ENCODE measurements at places on chromosomes 1 and 21.
A peak's percentile ranks its signal among the peaks of the same experiment; 100 is the strongest.

GRCh38 chr1:161706482-161707347 is at the start of gene FCRLA:
TSS of gene FCRLA (plus strand) at chr1:161707229. CDS start at chr1:161707265, 36 bp downstream.
- DNase-seq: peak; percentile 30

DNA sequence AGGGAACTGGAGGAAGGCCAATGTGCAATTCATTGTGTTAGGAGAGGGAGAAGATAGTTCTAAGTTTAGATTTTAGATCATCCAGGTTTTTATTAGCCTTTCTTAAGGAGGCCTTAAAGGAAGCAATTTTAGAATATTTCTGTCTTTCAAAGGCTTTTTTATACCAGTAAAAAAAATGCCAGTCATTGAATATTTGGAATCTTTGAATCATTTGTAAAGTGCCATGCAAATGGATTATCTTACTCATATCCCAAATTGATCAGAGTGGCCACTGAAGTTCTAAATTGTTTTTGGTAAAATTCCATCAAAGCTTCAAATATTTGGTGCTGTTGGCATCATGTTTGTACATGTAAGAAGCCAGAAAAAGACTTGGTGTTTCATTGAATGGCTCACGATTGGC is 244.8 kb downstream of the RPS6KC1 start:
- DNase-seq: no peak

DNA sequence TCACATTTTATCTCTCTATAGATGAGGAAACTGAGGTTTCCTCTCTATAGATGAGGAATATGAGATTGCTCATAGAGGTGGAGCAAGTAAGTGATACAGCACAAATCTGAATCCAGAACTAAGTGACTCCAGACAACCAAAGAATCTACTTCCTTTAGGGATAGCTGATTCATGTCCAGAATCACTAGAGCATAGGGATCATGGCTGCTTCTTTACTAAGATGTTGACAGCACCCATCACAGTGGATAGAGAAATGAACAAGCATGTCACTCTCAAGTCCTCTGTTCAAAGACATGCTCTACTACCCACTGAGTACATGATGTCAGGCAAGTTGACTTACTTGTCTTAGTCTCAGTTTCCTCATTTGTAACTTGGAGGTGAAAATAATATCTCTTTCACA is 116.1 kb upstream of the SPATA6 start:
- DNase-seq: no peak

DNA sequence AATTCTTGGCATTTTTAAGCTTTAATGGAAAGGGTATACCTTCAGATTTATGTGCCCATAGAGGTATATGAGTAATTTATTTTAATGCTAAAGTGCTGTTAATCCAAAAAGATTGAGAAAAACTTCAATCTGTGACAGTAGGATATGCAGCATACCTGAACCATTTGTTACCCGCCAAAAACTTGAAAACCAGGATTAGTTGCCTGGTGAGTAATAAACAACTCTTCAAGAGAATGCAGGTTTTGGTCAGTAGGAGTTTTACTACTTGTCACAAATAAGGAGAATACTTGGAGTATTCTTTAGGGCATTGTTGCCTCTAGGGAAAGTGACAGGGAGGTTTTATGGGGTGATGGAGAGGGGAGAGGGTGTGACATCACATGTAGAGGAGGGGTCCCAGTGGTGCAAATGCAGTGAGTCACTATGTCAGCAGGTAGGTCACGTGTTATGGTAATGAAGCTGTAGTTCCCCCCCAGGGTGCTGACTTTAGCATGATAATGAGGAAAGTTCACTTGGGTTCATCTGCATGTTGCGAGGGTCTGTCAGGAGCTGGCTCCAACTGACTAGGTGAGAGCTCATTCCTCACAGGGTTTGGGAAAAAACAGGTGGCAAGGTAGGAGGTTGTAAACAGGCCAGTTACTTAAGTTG is 23.1 kb downstream of the USP25 start:
- no peak for DNase-seq

GRCh38 chr1:163083690-163084089 is 14.5 kb downstream of the RGS4 start:
- DNase-seq: no peak

GRCh38 chr1:30403726-30404125 is 319.7 kb downstream of the MATN1 start:
- no peak for DNase-seq

DNA sequence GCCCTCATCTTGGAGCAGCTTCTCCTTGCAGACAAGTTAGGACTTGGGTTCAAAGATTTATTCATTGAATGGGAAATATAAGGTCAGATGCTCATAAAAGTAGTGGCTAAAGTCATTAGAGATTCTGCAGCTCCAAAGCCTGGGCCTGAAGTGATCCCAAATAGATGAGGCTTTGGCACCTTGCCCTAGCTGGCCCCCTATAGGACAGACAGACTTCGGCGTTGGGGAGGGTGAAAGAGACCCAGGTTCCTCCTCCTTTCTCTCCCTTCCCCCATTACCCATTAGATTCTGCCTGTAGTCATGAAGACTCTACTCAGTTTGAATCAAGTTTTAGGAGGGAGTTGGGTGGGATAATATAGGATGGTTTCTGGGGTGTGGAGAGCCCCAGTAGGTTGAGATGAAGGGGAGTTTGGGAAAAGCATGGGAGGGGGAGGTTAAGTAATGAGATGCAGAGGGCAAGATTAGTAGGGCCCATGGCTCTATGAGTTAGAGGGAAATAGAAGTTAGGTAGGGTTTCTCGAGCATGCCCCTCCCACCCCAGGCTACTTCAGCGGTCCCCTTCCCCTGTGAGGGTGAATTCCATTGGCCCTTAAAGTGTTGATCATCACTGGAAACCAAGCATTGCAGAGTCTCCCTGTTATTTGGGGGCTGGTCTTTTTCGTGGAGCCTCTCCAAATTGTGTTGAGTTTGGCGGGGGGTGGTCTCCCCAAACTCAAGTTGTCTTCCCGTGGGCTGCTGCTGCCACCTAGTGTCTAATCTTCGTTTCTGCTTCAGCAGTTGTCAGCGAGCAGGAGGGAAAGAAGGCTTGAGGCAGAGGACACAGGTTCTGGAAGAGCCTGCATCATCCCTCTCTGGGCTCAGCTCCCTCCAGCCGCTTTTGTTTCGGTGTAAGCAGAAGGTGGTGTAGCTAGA is 2.1 kb upstream of the AHDC1 start:
- DNase-seq: peak; percentile 78

GRCh38 chr1:100750005-100750885 is 30.7 kb downstream of the VCAM1 start:
- DNase-seq: no peak

DNA sequence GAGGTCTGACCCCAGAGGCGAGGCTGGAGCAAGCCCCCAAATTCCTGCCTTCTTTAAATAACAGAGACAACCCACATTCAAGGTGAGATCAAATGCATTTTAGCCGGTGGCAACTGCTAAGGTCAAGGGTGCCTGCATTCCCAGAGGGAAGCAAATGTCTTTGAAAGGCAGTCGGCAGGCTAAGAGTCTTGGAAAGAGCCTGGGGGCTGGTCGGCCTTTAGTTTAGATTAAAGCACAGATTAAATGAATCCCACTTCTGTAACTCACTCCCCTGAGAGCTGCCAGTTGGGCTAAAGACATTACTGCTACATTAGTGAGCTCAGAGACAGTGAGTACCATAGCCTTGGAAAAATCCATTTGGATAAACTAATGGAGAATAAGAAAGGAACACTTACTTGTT is 59.2 kb downstream of the HTR6 start:
- DNase-seq: no peak

DNA sequence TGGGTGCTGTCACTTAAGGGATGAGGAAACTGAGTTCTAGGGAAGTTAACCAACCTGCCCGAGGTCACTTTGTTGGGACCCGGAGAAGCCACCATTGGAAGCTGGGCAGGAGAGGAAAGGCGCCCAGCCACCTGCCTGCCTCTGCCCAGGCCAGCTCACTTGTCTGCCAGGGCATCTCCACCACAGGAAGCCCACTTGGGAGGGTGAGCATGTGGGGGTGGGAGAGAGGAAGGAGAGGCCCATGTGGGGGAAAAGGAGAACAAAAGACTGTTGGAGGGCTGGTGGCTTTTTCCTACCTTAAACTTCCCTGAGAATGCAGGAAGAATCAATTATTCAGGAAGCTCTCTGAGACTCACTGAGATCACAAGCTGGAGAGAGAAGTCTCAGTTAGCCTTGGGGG is 43.8 kb upstream of the SELENON start:
- no peak for DNase-seq

- no peak for DNase-seq
Observed at GRCh38 chr1:153553830-153554541, 4.9 kb upstream of the S100A3 start.

- DNase-seq: no peak
Observed at GRCh38 chr1:196960854-196961253, 16.5 kb upstream of the CFHR5 start.

- no peak for DNase-seq
Observed at GRCh38 chr1:70227439-70227838, 6.3 kb downstream of the SRSF11 start.

DNA sequence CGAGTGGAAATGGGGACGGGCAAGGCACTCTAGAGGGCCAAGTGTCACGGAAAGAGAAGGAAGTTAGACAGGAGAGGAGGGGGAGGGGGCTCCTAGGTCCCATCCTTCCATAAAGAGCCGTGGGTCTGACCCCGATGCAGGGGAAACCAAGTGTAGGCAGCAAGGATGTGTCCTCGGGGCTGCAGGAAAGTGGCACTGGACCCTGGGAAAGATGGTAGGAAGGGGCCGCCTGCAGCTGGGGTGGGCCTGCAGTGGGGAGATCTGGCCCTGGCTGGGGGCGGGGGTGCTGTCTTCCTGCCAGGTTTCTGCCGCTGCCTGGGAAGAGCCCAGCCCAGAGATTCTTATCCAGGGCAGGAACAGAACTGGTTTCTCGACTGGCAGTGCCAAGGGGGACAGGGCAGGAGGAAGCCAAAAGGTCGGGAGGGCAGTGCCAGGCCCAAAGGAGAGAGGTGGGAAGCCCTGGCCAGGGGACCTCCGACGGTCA is 12.9 kb downstream of the CRABP2 start:
- DNase-seq: no peak

DNA sequence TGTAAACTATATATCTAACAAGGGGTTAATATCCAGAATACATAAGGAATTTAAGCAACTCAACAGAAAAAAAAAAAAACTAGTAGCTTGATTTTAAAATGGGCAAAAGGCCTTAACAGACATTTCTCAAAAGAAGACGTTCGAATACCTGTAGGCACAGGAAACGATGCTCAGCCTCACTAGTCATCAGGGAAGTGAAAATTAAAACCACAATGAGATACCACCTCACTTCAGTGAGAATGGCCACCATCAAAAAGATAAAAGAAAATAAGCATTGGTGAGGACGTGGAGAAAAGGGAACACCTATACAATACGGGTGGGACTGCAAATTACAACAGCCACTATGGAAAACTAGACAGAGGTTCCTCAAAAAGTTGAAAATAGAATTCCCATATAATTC is 37.3 kb downstream of the NPHP4 start:
- DNase-seq: no peak

DNA sequence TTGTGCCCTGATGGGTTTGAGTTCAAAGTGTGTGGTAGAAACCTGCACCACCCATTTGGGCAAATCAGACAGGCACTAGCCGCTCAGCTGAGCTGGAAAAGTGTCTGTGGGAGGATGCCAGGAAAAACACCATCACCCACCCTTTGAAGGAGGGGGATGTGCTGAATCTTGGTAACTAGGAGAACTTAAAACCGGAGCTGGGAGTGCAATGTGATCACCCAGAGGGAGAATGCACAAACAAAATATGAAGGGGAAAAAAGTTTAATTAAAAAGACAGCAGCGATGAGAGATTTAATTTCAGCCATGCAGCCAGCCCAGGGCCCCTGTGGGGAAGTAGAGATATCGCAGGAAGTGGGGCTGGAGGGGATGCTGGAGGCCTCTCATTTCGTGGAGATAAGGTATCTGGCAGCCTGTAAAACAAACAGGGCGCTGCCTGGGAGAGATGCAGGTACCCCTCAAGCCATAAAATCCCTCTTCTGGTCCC is 86.8 kb upstream of the BCAR3 start:
- no peak for DNase-seq

DNA sequence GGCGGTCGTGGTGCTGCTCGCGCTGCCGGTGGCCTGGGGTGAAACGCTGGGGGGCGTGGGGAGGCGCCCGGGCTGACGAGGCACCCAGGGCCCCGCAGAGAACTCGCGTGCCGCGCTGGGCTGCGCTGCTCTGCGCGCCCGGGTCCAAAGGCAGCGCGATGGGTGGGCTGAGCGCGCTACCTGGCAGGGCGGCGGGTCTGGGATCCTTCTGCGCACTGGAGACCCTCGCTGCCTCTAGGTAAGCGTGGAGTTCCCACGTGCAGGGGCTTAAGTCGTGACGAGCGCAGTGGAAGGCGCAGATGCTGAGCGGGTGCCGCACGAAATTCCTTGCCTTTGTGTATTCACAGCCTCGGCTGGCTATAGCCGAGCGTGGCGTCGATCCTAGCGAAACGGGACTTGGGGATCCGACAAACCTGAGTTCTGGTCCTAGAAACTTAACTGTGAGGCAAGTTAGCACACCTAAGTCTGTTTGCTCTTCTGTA is 24.6 kb downstream of the CR1L start:
- DNase-seq: no peak

DNA sequence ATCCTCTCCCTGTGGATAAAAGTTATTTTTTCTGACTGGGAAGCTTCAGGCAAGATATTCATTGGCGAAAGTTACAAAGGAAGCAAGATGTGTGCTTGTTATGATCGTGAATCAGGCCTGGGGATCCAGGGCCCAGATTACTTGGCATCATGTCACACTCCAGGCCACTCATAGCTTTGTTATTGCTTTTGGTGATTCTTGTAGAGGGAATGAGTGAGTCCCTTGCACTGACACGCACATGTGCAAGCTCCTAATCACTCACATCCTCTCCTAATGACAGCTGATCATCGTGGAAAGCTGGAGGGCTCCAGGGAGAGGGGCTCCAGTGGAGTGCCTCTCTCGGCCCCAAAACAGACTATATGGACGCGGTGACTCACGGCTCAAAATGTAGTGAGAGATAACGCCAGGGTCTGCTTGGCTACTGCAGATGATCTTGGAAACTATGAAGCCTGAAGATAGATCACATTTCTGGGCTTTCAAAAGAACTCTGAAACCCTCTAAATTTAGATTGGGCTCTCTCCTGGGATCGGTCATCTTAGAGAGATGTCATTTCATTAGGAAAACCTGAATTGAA is 481.1 kb upstream of the USP24 start:
- no peak for DNase-seq

All from activated T-cell treated with anti-CD3 and anti-CD28 coated beads, Interleukin-2, amount 50 U/mL, for 48 hours (primary cell).